HL-60 (cell line): ENCODE measurements at places on chromosomes 13 and 19.

- no peak for DNase-seq
These were observed 70.6 kb upstream of the MEDAG start for GRCh38 chr13:30835442-30835841.

DNA sequence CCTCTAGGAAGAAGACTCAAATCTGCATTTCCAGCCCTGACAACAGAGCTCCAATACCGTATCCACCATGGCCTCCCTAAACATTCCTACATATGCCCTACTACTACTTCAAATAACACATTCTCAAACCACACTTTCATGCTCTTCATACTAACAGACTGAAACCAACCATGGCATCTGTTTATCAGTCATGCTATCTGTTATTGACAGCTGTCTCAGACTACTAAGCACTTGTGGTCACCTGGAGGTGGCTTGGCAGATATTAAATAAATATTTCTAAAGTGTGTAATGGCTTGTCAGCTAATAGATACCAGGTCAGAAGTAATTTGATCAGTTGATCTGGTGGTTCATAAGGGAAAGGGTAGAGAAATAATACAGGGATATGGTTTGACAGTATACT, 489.1 kb downstream of the DIAPH3 start:
- no peak for DNase-seq

DNA sequence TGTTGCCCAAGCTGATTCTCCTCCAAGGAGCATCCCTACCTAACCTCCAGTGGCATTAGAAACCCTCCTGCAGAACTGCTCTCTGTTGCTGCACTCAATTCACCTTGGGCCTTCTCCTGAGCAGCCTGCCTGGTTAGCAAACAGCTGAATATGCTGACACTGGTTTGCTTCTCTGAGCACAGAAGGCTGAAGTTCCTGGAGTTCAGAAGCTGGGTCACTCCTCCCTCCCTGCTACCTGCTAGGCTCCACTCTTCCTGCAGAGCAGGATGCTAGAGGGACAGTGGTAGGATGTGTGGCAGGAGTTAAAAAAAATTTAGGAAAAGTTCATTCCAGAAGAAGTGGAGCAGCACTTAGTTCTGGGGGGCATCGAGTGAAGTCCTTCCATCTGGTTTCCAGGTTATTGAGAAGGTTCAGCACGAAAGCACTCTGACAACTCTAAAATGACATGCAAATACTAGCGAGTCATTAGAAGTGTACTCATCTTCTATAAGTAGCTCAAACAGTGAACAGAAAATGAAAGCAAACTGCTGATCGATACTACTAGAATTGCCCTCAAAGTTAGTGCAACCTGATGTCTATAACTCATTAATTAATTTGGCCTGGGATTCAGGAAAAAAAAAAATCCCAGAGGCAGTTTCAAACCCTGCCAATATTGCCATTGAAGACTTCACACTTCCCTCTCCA, 293.7 kb downstream of the POU4F1 start:
- no peak for DNase-seq

DNA sequence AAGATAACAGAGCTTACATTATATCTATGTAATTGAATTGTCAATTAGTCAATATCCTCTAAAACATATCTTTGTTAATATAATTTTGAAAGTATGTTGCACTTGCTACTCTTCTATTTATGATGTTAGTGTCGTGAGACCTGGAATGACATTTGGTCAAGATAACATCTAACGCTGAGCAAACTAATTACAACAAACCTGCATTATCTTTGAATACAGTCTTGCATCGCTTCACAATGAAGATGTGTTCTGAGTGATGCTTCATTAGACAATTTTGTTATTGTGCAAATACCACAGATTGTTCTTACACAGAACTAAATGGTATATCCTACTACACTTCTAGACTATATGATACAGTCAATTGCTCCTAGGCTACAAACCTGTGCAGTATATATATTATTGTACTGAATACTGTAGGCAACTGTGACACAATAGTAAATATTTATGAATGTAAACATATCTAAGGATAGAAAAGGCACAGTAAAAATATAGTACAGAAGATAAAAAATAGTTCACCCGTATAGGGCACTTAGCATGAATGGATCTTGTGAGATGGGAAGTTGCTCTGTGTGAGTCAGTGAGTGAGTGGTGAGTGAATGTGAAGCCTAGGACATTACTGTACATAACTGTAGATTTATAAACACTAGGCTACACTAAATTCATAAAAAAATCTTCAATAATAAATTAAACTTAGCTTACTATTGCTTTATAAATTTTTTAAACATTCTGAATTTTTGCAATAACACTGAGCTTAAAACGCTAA, 1773.8 kb downstream of the PCDH9 start:
- DNase-seq, result no peak

DNA sequence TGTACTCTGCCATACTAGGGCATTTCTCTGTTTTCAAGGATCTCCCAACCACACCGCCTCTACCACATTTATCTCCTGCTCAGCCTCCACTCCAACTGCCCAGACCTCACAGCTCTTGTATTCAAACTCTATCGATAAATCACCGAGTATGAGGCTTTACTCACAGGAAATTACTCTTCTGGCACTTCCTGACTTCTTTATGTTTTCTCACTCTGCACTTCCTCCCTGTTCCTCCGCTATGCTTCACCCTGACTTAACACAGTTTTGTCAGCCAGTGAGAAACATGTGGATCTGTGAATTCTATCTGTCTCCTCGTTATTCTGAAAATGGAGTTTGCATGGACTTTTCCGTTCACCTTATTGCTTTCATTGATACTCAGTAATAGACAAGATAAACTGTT, 2.6 kb upstream of the CARD8 start:
- peak; percentile 22 for DNase-seq

GRCh38 chr13:28822151-28822550, 2.0 kb downstream of the MTUS2 start:
- no peak for DNase-seq

- no peak for DNase-seq
These were observed 20.0 kb upstream of the ZSCAN18 start for GRCh38 chr19:58117841-58118575.

DNA sequence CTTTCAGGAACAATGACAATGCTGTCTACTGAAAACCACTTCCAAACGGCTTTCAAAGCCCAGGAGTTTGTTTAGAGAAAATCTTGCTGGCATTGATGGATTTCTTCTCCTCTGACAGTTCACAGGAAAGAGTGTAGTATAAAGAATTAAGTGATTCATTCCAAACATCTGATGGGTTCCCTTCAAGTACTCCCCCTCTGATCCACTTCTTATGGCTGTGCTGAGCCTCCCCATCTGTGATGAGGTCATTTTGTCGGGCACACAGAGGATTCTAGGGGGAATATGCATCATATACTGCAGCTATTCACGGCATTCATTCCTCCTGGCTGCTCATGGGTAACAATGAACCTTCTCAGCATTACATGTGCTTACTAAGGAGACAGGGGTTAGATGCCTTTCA, 107.9 kb downstream of the RGCC start:
- DNase-seq, result no peak

- DNase-seq, result no peak
These were observed 12.9 kb upstream of the TYROBP start for GRCh38 chr19:35921012-35921411.
